ENCODE measurements at places on chromosomes 6 and 20. TPM values are rescaled to one million over a fixed set of nuclear protein-coding genes. Genes with fewer than 3 reads are reported as not detected.
A peak's percentile ranks its signal among the peaks of the same experiment; 100 is the strongest.

The PACSIN1 gene
- total RNA-seq, result 10.5 TPM

- DNase-seq, result no peak
- H3K36me3 ChIP-seq, result no peaks in the 10 kb centered on the region
- H3K27me3 ChIP-seq, result no peaks in the 10 kb centered on the region
- no peak overlapping the region for H3K4me3 ChIP-seq
- H3K4me1 ChIP-seq, result no peaks in the 10 kb centered on the region
- H3K27ac ChIP-seq, result no peak overlapping the region
Measured at GRCh38 chr6:39102821-39103136, 12.2 kb downstream of the SAYSD1 start.

DNA sequence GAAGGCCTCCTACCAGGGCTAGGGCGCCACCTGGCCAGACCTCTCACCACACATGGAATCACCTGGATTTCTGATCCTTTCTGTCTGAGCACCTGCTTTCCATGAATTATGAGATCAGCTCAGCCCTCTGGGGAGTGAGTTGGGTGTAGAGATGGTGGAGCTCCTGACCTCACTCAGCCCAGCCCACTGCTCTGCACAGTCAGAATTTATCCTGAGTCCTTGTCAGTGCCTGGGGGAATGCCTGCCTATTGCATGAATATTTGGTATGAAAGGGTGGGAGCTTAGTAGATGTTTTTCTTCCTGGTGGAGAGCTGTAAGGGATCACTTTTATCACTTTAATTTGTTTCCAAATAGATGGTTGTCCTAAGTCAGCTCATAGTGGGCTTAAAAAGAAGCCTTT is 47.5 kb downstream of the DTD1 start:
- DNase-seq, result no peak
- H3K4me1 ChIP-seq, result no peaks in the 10 kb centered on the region
- no peak overlapping the region for H3K27ac ChIP-seq
- no peaks in the 10 kb centered on the region for H3K36me3 ChIP-seq

DNA sequence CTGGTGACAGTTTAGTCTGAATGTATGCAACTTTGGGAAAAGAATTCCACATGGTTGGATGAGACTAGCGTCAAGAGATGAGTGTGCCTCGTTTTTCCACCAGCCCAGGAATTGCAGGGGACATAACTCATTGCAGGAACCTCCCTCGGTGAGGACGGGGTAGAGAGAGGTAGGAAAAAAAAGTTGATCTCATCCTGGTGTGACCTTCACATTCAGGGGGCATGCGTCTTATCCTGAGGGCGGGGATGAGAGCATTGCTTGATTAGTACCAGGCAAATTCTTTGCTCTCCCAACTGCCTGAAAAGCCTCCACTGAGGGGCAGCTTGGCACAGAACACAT is 11.8 kb downstream of the TLDC2 start:
- peaks cover 17% of the 10 kb centered on the region for H3K36me3 ChIP-seq
- H3K4me1 ChIP-seq, result peaks cover 8% of the 10 kb centered on the region
- H3K27ac ChIP-seq, result no peak overlapping the region
- no peaks in the 10 kb centered on the region for H3K27me3 ChIP-seq
- DNase-seq, result no peak
- 0 out of 2 replicates have a peak overlapping the region, but pooled peaks have one; percentile 19 for H3K4me3 ChIP-seq

DNA sequence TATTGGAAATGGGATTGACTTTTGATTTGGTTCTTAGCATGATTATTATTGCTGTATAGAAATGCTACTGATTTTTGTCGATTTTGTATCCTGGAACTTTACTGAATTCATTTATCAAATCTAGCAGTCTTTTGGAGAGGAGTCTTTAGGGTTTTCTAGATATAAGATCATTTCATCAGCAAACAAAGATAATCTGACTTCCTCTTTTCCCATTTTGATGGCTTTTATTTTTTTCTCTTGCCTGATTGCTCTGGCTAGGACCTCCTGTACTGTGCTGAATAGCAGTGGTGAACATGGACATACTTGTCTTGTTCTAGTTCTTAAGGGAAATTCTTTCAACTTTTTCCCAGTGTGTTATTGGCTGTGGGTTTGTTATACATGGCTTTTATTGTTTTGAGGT is 64.6 kb downstream of the ZC2HC1B start:
- no peak overlapping the region for H3K4me3 ChIP-seq
- no peak for DNase-seq
- no peaks in the 10 kb centered on the region for H3K36me3 ChIP-seq
- H3K27me3 ChIP-seq, result no peaks in the 10 kb centered on the region

DNA sequence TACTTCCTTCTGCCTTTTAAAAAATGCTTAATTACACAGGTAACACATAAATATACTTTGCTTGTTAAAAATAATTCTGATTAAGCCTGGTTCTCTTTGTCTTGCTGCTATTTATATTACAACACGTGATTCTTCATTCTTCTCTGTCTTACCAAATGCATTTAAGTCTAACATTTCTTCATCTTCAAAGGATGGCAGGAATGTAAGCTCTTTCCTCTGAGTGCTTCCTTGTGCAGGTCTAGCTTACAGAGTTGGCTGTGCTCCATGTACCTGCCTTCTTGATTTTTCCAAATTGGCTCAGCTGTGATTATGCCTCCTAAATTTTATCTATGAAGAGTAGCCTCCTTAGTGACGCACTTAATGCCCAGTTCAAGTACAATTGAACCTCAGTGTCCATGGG is 44.4 kb downstream of the RNF144B start:
- no peak overlapping the region for H3K27ac ChIP-seq
- no peak for DNase-seq
- peaks cover 3% of the 10 kb centered on the region for H3K4me1 ChIP-seq
- H3K4me3 ChIP-seq, result no peak overlapping the region

GRCh38 chr6:90202156-90202555 is 94.5 kb downstream of the BACH2 start:
- no peaks in the 10 kb centered on the region for H3K4me1 ChIP-seq
- H3K27ac ChIP-seq, result no peak overlapping the region
- no peak overlapping the region for H3K4me3 ChIP-seq
- H3K27me3 ChIP-seq, result no peaks in the 10 kb centered on the region

GRCh38 chr6:82337688-82338257 is 25.8 kb upstream of the TPBG start:
- no peaks in the 10 kb centered on the region for H3K36me3 ChIP-seq
- H3K4me3 ChIP-seq, result no peak overlapping the region
- no peak overlapping the region for H3K27ac ChIP-seq
- no peaks in the 10 kb centered on the region for H3K27me3 ChIP-seq
- no peak for DNase-seq
- no peaks in the 10 kb centered on the region for H3K4me1 ChIP-seq

- no peak for DNase-seq
- no peaks in the 10 kb centered on the region for H3K27me3 ChIP-seq
- peaks cover 12% of the 10 kb centered on the region for H3K4me1 ChIP-seq
- H3K36me3 ChIP-seq, result no peaks in the 10 kb centered on the region
- no peak overlapping the region for H3K4me3 ChIP-seq
Measured at GRCh38 chr6:43964659-43965570, 162.3 kb downstream of the MRPL14 start.

DNA sequence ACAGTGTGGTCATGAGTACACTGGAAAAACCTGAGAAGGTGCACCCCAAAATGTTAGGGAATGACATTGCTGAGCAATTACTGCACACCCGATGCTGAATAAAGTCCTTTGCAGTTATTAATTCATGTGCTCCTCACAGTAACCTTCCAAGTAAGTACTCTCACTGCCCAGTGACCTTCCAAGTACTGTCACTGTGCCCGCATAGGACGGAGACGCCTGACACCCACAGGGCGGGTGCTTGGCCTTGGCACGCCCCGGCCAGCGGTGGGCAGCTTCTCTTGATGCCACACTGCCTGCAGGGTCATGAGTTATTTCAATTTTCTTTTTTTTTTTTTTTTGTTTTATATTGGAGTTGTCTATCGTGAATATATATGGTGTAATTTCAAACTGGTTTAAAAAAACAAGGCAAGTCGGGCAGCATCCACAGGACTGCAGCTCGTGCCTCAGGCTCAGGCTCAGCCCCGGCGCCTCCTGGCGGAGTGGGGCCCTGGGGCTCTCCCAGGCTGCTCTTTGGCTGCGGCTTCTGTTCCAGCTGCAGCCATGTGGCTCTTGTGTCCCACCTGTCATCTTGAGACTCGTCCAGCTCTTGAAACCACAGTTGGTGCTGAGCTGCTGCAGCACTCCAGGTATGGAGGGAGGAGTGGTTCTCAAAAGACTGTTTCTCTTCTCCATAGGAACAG is 27.0 kb downstream of the PNLDC1 start:
- H3K27me3 ChIP-seq, result no peaks in the 10 kb centered on the region
- H3K27ac ChIP-seq, result no peak overlapping the region
- no peak overlapping the region for H3K4me3 ChIP-seq
- DNase-seq, result no peak

Measured in H1 (cell line).